ENCODE measurements at places on chromosomes 4 and X.

DNA sequence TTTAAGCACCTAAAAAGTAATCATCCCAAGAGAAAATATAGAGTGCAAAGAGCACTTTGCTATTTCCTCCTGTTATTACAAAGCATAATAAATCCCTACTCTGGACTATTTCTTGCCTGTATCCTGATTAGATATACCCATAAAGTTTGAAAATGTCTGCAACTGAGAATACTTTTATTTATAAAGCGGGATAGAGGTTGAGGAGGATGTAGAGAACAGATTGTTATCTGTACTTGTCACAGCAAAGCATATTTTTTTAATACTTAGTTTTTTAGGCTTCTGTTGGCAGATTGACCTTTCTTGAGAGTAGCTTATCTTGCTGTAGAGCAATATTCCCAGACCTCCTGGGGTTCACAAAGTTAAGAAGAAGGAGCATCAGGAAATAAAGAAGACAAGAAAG lies 396.1 kb downstream of the KCNIP4 start:
- no peak for DNase-seq

GRCh38 chr4:100257567-100257966 lies 67.3 kb upstream of the DDIT4L start:
- no peak for DNase-seq

GRCh38 chr4:75924309-75924827 lies 16.4 kb downstream of the NAAA start:
- no peak for DNase-seq

GRCh38 chr4:20395160-20395773 lies 143.6 kb downstream of the SLIT2 start:
- DNase-seq = no peak

DNA sequence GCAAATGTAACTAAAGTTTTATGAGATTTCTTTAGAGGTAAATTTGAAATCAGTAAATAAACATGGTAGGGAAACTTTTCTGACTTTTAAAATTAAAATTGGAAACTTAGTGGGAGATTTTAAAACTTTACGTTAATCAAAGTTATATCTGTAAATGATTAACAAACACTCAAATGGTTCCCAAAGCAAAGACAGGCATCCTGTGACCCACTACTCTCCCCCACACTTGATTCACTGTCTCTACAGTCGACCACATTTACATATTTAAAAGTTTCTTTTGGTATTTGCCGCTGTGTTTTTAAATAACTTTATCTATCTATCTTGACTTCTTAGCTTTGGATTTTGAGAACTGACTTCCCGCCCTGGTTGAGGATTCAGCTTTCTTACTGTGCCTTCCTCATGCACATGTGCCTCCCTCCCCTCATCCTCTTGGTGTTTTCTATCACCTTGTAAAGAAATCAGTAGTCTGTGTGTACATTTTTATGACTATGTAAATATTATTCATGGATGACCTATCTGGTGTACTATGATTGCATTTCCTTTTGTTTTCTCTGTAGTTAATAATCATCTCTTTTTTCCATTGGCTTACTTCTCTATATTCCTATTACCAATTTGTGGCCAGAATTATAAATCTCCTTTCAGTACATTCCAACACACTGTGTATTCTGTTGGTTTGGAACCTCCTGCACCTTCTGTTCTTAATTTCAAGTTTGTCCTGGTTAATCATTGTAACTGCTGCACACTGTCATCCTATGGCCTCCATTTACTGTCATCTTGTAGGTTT lies 72.6 kb downstream of the WWC2 start:
- DNase-seq = no peak

GRCh38 chr4:69032847-69033638 lies 63.2 kb upstream of the UGT2B7 start:
- DNase-seq = no peak

- DNase-seq = no peak
Measured at GRCh38 chr4:110826656-110827055, 203.8 kb upstream of the PITX2 start.

Measured in astrocyte of the cerebellum (primary cell).